Frontal cortex (tissue), 4 donors: ENCODE measurements at places on chromosomes 5 and 9.

- no peak for DNase-seq
Observed at GRCh38 chr5:35136386-35136785, 88.6 kb upstream of the AGXT2 start.

DNA sequence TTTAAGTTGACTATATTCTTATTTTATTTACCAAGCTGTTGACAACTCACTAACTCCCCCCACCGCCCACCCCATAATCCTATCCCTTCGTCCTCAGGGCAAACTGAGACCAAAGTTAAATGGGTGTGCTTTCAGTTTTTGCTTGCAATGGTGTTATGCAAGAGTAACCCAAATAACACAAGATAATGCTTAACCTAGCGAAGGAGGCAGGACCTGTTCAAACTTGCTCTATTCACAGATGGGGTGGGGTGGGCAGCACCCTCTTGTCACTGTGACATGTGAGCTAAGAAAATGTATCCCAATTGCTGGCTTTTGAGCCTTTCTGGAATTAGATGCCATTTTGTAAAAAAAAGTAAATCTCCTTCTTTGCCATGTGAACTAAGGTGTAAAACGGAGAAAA lies 40.4 kb downstream of the GLIS3 start:
- DNase-seq: no peak

DNA sequence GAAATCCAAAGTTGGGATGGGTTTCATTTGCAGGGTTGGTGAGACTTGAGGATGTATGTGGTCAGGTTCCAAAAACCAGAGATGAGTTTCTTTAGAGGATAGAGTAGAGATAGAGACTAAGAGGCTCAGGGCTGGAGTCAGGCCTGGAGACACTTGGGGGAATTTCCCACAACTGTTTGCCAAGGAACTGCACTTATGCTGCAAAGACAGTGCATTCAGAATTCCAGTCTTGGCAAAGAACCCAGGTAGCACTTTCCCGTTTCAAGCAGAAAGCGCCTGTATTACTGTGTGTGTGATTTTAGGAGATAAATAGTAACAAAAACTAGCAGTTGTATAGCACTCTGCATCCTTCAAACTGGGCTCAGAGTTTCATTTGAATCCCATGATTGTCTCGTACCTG lies 55.4 kb downstream of the SNCAIP start:
- DNase-seq: no peak

- no peak for DNase-seq
Observed at GRCh38 chr5:138469540-138470321, 4.5 kb downstream of the EGR1 start.

DNA sequence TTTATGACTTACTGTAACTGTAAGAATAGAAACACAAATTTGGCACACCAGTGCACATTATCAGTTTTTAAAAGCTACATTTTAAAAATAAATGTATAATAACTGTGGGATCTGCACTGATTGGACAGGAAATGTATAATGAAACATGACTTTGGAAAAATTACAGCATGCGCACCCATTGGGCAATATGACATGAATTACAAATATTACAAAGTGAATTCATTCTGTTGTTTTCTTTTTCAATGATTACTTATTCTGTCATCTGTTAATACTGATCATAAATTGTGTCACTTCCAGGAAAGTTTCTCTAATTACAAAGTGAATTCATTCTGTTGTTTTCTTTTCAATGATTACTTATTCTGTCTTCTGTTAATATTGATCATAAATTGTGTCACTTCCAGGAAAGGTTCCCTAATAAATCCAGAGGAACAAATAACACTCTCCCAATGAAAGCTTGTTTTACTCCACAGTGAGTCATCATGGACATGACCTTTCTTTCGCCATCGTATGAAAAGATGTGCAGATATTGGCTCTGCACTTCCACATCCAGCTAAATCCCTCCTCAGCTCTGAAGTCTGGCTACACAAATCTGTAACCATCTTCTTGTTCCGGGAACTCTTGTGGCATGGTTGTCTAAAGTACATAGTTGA lies 297.0 kb upstream of the HAPLN1 start:
- no peak for DNase-seq

DNA sequence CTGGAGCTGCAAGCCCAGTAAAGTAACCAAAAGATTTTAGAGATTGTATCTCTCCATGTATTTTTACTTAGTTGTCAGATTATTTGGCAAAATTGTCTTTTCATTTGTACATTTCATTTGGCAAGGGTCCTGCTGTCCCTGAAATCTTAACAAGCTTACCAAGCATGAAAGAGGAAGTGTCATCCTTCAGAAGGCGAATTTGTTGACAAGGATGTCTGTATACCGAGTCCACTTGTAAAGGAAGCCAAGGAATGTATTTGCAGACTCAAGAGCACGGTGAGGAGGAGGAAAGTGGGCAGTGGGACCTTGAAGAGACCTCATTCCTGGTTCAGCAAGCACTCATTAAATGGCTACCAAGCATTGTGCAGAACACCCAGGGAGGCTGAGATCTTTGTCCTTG lies 7.5 kb upstream of the OTULINL start:
- no peak for DNase-seq

- no peak for DNase-seq
Observed at GRCh38 chr5:1471240-1471853, 26.1 kb upstream of the SLC6A3 start.

- no peak for DNase-seq
Observed at GRCh38 chr5:115381911-115382662, 85.6 kb upstream of the CCDC112 start.

GRCh38 chr5:34524123-34524522 lies 132.0 kb upstream of the RAI14 start:
- no peak for DNase-seq

GRCh38 chr5:139418793-139419192 lies 14.9 kb upstream of the SPATA24 start:
- DNase-seq: no peak

DNA sequence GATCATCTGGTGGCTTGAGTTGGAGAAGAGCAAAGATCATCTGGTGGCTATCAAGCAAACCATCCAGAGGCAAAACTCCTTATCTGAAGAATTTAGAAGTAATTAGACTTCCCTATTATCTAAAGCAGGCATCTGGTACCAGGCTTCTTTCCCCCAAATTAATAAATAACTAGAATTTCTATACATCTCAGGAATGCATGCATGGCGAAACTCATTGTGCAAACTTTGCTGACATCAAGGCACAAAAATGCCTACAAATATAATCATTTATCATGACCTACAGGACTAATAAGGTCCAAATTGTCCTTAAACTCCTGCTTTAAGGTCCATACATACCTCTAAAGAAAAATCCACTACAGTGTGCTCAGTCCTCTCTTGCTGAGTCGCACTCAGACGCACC lies 6.0 kb downstream of the OR13D1 start:
- no peak for DNase-seq

DNA sequence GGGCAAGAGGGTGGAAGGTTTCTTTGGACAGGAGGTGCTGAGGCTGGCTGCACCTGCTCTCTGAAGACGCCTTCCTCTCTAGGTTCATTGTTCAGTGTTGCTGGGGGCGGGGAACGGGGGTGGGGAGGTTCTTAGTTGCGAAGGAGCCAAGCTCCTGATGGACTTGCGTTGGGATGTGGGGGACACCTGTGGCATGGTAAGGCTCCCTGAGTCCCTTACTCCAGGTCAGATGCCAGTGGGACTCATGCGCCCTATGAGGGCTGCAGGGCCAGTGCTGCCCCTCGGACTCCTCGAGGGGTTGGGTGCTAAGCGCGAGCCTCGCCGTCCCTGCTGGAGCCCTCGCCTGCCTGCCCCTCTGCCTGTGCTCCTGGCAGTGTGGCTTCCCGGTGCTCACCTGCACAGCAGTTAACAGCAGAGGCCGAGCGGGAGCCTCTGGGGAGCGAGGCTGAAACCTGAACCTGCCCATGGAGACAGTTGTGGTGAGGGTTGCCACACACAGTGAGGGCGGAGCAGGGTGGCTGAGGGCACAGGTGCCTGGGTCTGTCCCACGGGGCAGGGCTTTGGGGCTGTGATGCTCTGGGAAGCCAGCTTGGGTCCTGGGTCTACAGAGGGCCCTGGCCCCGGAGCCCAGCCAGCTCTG lies 5.5 kb downstream of the RNU6ATAC start:
- no peak for DNase-seq

GRCh38 chr5:143041972-143042770 lies 272.0 kb downstream of the ARHGAP26 start:
- DNase-seq: no peak

- peak; percentile 58 for DNase-seq
Observed at GRCh38 chr5:1511651-1512540, 11.9 kb downstream of the LPCAT1 start.

GRCh38 chr9:86531971-86532640 lies 177.9 kb upstream of the TUT7 start:
- no peak for DNase-seq

GRCh38 chr5:173310861-173311785 lies 17.1 kb downstream of the STC2 start:
- no peak for DNase-seq

- no peak for DNase-seq
Observed at GRCh38 chr9:90420768-90421513, 221.7 kb downstream of the DIRAS2 start.

DNA sequence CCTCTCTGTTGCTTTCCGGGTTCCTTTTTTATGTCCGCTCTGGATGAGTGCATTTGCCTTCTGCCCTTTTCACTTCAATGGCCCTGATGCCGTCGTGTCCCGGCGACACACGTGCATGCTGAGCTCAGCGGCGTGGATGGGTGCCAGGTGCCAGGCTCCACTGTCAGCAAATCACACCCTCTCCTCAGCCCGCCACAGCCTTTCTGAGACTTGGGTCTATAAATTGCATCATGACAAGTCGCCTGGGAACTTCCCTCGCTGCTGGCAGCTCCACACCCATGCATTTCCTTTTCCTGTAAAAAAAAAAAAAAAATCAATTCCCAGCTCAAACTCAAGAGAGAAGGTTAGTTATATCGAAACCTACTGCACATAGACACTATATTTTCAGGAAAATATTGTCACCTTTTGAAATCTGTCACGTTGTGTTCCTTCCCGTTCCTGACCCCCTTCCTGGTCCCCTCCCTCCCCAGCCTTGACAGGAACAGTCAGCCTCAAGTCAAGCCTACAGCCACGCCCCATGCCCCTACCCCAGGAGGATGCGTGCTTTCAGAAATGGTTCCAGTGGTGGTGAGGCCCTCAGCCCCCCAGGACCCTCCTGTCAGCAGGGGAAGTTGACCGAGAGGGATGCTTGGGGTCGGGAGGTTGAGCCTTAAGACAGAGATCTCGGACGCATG lies 110.3 kb upstream of the PTCH1 start:
- DNase-seq: peak; percentile 38

GRCh38 chr5:172478256-172478655 lies 23.9 kb upstream of the SH3PXD2B start:
- no peak for DNase-seq

DNA sequence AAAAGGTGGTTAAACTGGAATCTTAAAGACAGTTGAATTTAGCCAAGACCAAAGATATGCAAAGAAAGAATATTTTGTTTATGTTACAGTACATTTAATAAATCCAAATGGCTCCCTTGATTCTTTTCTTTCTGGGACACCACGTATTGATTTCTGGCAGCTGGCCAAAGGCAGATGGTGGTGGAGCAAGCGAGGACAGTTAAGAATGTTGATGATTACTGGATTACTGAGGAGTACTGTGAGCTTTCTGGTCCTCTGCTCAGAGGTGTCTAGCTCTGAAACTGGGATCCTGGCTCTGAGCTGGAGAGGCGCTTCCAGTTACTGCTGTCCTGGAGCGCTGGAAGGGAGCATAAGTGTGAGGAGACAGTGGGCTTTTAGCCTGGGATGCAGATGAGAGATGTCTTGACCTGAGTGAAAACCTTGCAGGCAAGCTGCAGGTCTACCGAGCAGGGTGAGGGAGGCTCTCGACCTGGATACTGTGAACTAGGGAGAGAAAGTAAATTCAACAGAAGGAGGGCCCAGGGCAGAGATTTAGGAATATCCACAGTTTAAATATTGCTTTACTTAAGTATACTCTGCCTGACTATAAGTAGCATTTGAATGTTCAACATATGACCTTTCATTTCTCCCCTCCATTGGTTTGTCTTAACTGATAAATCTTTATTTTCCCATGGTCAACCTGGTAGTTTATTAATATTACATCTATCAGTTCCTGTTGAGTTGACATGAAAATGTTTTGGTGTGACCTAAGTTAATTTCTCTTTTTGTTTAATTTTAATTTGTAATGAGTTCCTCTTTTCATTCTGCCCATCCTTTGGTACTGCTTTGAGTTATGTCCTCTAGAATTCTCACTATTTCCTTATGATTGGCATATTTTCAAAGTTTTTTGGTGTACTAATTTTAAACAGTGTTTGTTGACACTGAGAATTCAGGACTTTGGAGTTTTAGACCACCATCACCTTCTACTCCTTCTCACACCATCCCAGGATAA lies 3.7 kb downstream of the SYK start:
- no peak for DNase-seq

DNA sequence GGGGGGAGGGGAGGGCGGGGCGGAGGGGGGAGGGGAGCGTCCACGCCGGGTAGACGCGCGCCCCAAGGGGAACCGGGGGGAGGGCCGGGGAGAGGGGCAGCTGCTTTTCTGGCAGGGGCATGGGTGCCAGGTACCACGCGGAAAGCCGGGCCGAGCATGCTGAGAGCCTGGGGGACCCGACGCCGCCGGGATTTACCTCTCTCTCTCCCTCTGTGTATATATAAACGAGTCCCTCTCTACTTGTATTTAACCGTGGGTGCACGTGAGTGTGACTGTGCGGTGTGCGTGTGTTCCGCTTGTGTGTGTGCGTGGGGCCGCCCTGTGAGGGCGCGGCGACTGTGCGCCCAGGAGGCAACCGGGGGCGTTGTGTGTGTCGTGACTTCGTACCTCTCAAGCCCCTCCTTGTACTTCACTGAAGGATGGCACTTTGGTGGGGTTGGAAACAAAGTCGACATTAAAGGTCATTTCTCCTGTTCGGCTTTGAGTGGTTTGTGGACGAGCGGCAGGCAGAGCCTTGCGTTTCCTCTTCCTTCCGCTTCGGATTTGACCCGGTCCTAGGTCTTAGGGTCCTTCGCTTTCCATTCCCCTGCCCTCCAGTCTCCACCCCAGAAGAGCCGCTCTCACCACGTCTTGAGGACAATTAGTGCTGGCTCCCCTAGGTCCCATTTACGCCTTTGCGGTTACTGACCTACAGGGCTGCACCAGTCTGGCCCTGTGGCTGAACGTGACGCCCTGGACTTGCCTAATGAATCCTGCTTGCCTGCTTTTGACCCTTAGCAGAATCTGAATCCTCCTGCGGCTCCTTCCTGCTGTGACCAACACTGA lies 36.2 kb upstream of the TTC1 start:
- DNase-seq: no peak
